Activated CD8-positive, alpha-beta memory T cell treated with anti-CD3 and anti-CD28 coated beads, Interleukin-2, amount 10 ng/mL, durations not matched to agents 7 days and 5 days (primary cell): ENCODE measurements at places on chromosomes 3 and 15. TPM values are rescaled to one million over a fixed set of nuclear protein-coding genes. Genes with fewer than 3 reads are reported as not detected.

GRCh38 chr3:57985176-57985983 is 22.8 kb upstream of the FLNB start:
- H3K27ac ChIP-seq: no peak overlapping the region
- H3K4me1 ChIP-seq: peaks cover 21% of the 10 kb centered on the region
- no peak overlapping the region for H3K4me3 ChIP-seq
- DNase-seq: no peak

- H3K4me3 ChIP-seq: no peak overlapping the region
- DNase-seq: no peak
- no peaks in the 10 kb centered on the region for H3K27me3 ChIP-seq
- no peak overlapping the region for H3K27ac ChIP-seq
- peaks cover 49% of the 10 kb centered on the region for H3K36me3 ChIP-seq
Measured at GRCh38 chr15:99645543-99645935, 79.8 kb downstream of the MEF2A start.

GRCh38 chr15:66617137-66618090 is 51.6 kb upstream of the LCTL start:
- no peak overlapping the region for H3K27ac ChIP-seq
- H3K27me3 ChIP-seq: peaks cover 16% of the 10 kb centered on the region
- no peaks in the 10 kb centered on the region for H3K36me3 ChIP-seq
- H3K4me1 ChIP-seq: peaks cover 9% of the 10 kb centered on the region
- DNase-seq: no peak

DNA sequence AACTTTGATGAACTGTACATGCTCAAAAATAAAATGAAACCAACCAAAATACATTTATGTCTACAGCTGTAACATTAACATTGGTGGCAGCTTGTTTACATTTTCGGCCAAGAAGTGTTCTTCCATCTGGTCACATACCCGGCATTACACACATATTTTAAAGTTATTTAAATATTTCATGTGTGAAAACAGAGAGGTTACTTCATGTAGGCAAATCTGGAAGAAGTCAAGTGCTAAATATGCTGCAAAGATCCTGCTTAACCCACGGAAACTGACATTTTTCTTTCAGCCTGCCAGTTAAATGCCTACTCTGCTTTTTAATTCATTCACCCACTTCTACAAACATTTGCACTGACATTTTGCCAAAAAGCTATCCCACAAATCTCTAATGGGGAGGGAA is 69.7 kb downstream of the MB21D2 start:
- no peak overlapping the region for H3K4me3 ChIP-seq
- H3K36me3 ChIP-seq: no peaks in the 10 kb centered on the region
- H3K4me1 ChIP-seq: peaks cover 19% of the 10 kb centered on the region
- H3K27ac ChIP-seq: no peak overlapping the region
- DNase-seq: no peak
- H3K27me3 ChIP-seq: peaks cover 5% of the 10 kb centered on the region

- H3K27ac ChIP-seq: no peak overlapping the region
- DNase-seq: no peak
- H3K4me1 ChIP-seq: no peaks in the 10 kb centered on the region
- H3K27me3 ChIP-seq: peaks cover 16% of the 10 kb centered on the region
- no peak overlapping the region for H3K4me3 ChIP-seq
Measured at GRCh38 chr15:101805605-101806345, 2.5 kb downstream of the OR4F6 start.

DNA sequence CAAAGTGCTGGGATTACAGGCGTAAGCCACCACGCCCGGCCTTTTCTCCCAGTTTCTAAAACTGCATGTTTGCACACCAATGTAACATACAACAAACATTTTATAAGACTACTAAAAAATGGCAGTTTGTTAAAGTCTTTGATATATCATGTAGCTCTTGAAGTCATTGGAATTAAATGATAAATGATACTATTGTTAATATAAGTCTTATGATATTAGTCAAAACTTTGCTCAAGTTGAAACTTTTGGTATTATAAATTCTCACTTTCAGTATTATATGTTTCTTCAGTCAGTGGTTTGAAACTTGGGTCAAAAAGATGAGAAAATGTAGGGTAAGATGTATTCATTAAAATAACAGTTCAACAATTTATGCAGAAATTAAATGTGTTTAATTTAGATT is 117.6 kb upstream of the TBL1XR1 start:
- peaks cover 6% of the 10 kb centered on the region for H3K27me3 ChIP-seq
- peaks cover 15% of the 10 kb centered on the region for H3K36me3 ChIP-seq
- DNase-seq: no peak
- H3K4me3 ChIP-seq: no peak overlapping the region

GRCh38 chr15:66287461-66288057 is 5.8 kb upstream of the DIS3L start:
- no peak overlapping the region for H3K4me3 ChIP-seq
- no peaks in the 10 kb centered on the region for H3K36me3 ChIP-seq
- peaks cover 21% of the 10 kb centered on the region for H3K4me1 ChIP-seq
- DNase-seq: no peak
- H3K27me3 ChIP-seq: no peaks in the 10 kb centered on the region
- H3K27ac ChIP-seq: no peak overlapping the region

GRCh38 chr3:1374471-1374870 is 281.6 kb downstream of the CNTN6 start:
- H3K27me3 ChIP-seq: no peaks in the 10 kb centered on the region
- no peaks in the 10 kb centered on the region for H3K4me1 ChIP-seq
- no peaks in the 10 kb centered on the region for H3K36me3 ChIP-seq
- DNase-seq: no peak
- H3K4me3 ChIP-seq: no peak overlapping the region
- H3K27ac ChIP-seq: no peak overlapping the region

- H3K4me1 ChIP-seq: no peaks in the 10 kb centered on the region
- H3K4me3 ChIP-seq: no peak overlapping the region
- no peaks in the 10 kb centered on the region for H3K27me3 ChIP-seq
- H3K27ac ChIP-seq: no peak overlapping the region
Measured at GRCh38 chr15:100531823-100532327, 3.1 kb upstream of the CERS3 start.

- H3K4me3 ChIP-seq: no peak overlapping the region
- H3K27ac ChIP-seq: no peak overlapping the region
- H3K36me3 ChIP-seq: no peaks in the 10 kb centered on the region
- peak; percentile 53 for DNase-seq
Measured at GRCh38 chr3:152574461-152575079, 260.4 kb upstream of the P2RY1 start.

- peaks cover 55% of the 10 kb centered on the region for H3K4me1 ChIP-seq
- DNase-seq: peak; percentile 89
- peak overlapping the region; percentile 74 for H3K4me3 ChIP-seq
- H3K27me3 ChIP-seq: no peaks in the 10 kb centered on the region
- H3K27ac ChIP-seq: peak overlapping the region; percentile 96
Measured at GRCh38 chr15:50247819-50248655, 17.5 kb downstream of the HDC start.

DNA sequence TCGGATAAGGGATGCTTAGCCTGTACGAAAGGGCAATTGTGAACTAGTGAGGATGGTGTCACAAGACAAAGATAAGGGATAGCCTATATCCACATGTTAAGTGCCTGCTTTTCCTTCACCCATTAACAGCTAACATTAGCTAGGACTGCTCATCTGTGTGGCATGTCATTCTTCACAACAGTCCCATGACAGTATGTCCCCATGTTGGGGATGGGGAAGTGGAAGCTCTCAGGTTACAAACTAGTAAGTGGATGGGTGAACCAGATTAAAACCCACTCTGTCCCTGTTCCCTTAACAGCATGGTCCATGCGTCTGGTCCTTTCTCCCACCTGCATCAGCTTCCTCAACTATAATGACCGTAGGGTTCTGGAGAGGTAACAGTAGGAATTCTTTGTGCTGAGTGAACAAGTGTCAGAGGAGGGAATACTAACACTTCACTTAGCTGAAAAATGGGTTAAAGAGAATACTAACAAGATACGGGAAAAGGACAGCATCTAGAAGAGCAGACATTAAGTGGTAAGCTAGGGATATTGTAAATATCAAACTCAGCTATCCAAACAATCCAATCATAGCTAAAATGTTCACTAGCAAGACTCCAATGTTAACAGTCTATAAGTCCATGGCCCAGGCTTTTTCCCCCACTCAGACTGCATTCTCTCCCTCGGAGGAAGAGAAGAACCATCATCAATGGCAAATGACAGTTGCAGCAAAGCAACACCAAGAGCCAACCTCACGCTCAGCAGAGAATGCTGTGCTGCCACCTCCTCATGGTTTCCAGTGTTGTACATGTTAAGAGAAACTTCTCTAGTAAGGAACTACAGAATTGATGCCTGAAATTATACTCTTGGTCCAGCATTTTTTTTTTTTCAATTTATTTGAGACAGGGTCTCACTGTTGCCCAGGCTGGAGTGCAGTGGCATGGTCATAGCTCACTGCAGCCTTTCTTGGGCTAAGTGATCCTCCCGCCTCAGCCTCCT is 5.0 kb downstream of the RPLP1 start:
- H3K27ac ChIP-seq: peak overlapping the region; percentile 52
- no peak overlapping the region for H3K4me3 ChIP-seq
- peaks cover 34% of the 10 kb centered on the region for H3K4me1 ChIP-seq
- peaks cover 44% of the 10 kb centered on the region for H3K36me3 ChIP-seq
- no peaks in the 10 kb centered on the region for H3K27me3 ChIP-seq

GRCh38 chr3:161558236-161558635 is 61.6 kb downstream of the OTOL1 start:
- H3K27ac ChIP-seq: no peak overlapping the region
- H3K36me3 ChIP-seq: no peaks in the 10 kb centered on the region
- H3K27me3 ChIP-seq: peaks cover 9% of the 10 kb centered on the region
- DNase-seq: no peak

- no peak for DNase-seq
- H3K36me3 ChIP-seq: peaks cover 51% of the 10 kb centered on the region
- H3K4me3 ChIP-seq: peak overlapping the region; percentile 67
- H3K27ac ChIP-seq: peak overlapping the region; percentile 93
- peaks cover 68% of the 10 kb centered on the region for H3K4me1 ChIP-seq
Measured at GRCh38 chr3:98573181-98573728, 20.2 kb downstream of the CPOX start.

DNA sequence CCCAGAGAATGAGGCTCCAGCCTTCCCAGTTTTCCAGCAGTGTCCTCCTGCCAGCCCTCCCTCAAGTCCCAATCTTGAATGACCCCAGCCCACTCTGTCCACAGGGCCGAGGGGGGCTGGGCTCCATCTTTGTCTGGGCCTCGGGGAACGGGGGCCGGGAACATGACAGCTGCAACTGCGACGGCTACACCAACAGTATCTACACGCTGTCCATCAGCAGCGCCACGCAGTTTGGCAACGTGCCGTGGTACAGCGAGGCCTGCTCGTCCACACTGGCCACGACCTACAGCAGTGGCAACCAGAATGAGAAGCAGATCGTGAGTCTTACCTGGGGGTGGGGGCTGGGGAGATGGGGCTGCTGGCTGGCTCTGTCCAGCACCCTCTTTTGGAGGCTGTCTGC is 5.6 kb upstream of the FES start:
- no peaks in the 10 kb centered on the region for H3K27me3 ChIP-seq
- no peak overlapping the region for H3K4me3 ChIP-seq
- H3K27ac ChIP-seq: peak overlapping the region; percentile 68
- DNase-seq: no peak
- peaks cover 87% of the 10 kb centered on the region for H3K4me1 ChIP-seq
- peaks cover 71% of the 10 kb centered on the region for H3K36me3 ChIP-seq

- H3K36me3 ChIP-seq: no peaks in the 10 kb centered on the region
- H3K27me3 ChIP-seq: peaks cover 7% of the 10 kb centered on the region
- H3K27ac ChIP-seq: no peak overlapping the region
- no peak for DNase-seq
- H3K4me3 ChIP-seq: no peak overlapping the region
Measured at GRCh38 chr3:115667738-115668065, 44.4 kb downstream of the GAP43 start.

GRCh38 chr15:48177383-48177765 is 721 bp downstream of the MYEF2 start:
- peak overlapping the region; percentile 80 for H3K4me3 ChIP-seq
- peaks cover 15% of the 10 kb centered on the region for H3K4me1 ChIP-seq
- H3K27ac ChIP-seq: peak overlapping the region; percentile 89
- H3K27me3 ChIP-seq: peaks cover 32% of the 10 kb centered on the region
- DNase-seq: no peak

DNA sequence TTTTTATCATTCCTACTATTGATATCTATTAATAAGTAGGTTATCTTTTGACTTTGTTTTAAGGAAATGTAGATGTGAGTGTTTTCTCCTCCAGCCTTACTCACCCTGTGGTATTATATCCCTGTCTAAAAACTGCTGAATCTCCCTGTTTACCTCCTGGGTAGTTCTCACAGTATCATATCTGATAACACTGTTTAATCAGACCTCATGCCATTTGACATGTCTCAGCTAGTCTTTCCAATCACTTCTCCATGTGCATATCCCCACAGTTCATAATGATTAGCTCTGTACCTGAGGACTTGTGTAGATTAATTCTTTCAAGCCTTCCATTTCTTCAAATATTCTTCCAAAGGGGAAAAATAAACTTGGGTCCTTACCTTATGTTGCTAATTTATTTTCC is 30.7 kb downstream of the DUOX2 start:
- H3K4me1 ChIP-seq: no peaks in the 10 kb centered on the region
- DNase-seq: no peak
- H3K36me3 ChIP-seq: no peaks in the 10 kb centered on the region
- H3K27me3 ChIP-seq: peaks cover 36% of the 10 kb centered on the region
- H3K27ac ChIP-seq: no peak overlapping the region
- no peak overlapping the region for H3K4me3 ChIP-seq

- H3K36me3 ChIP-seq: peaks cover 15% of the 10 kb centered on the region
- peaks cover 17% of the 10 kb centered on the region for H3K4me1 ChIP-seq
- H3K27me3 ChIP-seq: no peaks in the 10 kb centered on the region
- no peak overlapping the region for H3K27ac ChIP-seq
Measured at GRCh38 chr3:36919439-36920160, 25.3 kb downstream of the TRANK1 start.

DNA sequence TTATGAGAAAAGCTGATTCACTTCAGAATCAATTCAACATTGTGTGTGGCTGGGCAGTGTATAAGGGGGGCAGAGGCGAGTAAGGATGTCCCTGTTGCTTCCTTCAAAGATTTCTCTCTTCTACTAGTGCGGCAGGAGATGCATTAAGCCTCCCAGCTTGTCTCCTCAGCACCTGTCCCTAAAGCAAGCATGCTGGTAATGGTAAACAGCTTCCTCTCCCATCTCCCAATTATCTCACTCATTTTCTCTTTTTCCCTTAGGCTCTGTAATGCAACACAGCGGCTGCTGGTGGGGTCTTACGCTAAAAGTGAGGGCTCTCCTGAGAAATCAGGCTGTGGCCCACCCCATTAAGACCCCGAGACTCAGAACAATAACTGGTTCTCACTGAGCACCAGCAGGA is 306.4 kb upstream of the ROPN1 start:
- peaks cover 13% of the 10 kb centered on the region for H3K27me3 ChIP-seq
- no peak for DNase-seq
- H3K36me3 ChIP-seq: no peaks in the 10 kb centered on the region
- no peak overlapping the region for H3K27ac ChIP-seq

DNA sequence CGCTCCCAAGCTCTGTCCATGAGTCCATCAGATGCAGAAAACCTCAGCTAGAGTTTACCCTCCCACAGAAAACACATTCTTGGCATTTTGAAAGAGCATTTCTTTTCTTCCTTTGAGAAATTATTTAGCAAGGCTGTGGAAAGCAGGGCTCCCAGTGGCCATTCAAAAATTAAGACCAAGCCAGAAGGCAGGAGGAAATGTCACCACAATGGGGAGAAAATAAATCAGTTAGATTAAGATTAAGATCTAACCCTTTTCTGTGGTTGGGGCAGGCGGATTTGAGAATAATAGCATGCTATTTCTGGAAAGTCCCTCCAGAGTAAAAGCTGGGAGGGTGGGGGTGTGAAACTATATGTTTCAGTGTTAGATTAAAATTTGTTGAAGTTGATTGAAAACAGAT is 20.2 kb downstream of the LRIG1 start:
- peak; percentile 69 for DNase-seq
- H3K4me3 ChIP-seq: peak overlapping the region; percentile 60
- H3K4me1 ChIP-seq: peaks cover 69% of the 10 kb centered on the region
- no peaks in the 10 kb centered on the region for H3K27me3 ChIP-seq

The TJP1 gene
- total RNA-seq: not detected

The LMOD3 gene
- total RNA-seq: not detected

The PTH1R gene
- total RNA-seq: not detected

The HRH1 gene
- total RNA-seq: 0.15 TPM

The DPPA4 gene
- not detected for total RNA-seq

The SNUPN gene
- total RNA-seq: 27.3 TPM

The POC1A gene
- 29.5 TPM for total RNA-seq
